ENCODE measurements at places on chromosomes 5 and 9.

DNA sequence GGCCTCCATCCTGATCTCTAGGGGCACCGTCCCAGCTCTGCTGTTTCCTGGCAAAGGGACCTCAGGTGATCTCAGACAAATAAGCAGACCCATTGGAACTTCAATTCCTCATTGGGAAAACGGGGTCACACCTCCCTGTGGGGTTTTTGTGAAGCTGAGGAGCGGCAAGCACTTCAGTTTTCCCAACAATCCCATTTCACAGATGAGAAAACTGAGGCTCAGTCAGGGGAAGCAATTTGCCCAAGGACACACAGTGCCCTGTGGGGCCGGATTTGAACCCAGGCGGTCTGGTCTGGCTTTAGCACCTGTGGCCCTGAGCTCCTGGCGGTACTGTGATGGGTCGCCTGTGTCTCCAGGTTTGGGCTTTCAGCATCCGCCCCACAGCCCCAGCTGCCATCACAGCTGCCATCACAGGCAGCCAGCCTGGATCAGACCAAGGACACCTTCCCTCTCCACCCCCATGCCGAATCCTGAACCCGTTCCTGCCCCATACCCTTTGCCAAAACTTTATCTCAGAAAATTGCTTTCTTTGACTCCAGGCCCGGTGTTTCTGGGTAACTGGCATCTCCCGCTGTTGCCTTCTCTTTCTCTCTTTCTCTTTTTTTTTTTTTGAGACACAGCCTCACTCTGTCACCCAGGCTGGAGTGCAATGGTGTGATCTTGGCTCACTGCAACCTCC, 26.4 kb downstream of the NCS1 start:
- no peak for DNase-seq

DNA sequence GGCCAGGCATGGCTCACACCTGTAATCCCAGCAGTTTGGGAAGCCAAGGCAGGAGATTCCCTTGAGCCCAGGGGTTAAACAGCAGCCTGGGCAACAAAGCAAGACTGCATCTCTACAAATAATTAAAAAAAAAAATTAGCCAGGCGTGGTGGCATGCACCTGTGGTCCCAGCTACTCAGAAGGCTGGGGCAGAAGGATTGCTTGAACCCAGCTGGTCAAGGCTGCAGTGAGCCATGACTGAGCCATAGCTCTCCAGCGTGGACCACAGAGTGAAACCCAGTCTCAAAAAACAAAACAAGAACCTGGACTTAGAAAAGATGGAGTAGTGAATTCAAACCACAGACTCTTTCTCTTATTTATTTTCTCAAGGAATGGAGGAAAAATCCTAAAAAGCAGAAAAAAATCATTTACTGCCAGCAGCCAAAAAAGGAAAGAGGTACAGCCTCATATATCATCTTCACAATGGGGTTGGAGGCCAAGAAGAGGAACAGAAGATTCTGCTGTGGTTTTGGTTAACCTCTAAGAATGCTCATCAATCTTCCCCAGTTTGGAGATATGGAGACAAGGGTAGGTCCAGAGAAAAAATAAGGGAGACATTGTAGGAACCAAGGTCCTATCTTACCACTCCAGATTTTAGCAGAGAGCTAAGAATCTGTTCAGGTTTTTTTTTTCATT, 40.0 kb upstream of the MYO10 start:
- no peak for DNase-seq

GRCh38 chr5:130237721-130238120, 333.5 kb downstream of the CHSY3 start:
- DNase-seq = no peak

GRCh38 chr5:153534102-153534501, 43.6 kb downstream of the GRIA1 start:
- no peak for DNase-seq

- no peak for DNase-seq
Measured at GRCh38 chr9:97280755-97281330, 26.6 kb upstream of the CCDC180 start.
